ENCODE measurements at places on chromosomes 12 and 14.

GRCh38 chr14:64955297-64955696 is 12.8 kb upstream of the GPX2 start:
- DNase-seq, result no peak

GRCh38 chr12:3202734-3203446 is 125.7 kb downstream of the TSPAN9 start:
- DNase-seq, result peak; percentile 82

DNA sequence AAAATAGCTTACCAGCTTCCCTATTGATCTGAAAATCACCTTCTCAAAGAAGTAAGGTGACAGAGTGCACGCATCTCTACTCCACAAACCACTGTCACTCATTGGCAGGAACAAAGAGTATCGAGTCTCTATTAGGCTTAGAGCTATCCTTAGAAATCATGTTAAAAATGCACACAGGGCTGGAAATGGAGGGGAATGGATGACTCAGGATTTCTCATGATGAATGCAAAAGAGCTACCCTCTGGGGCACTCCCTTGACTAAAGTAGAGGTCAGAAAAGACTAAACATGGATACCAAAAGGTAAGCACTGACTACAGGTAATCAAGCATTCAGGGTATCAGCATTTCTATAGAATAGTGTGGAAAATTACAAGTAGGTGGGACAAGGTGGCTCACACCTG is 96.1 kb upstream of the ANO4 start:
- DNase-seq, result no peak

- no peak for DNase-seq
Observed at GRCh38 chr14:87457720-87458119, 535.3 kb downstream of the GALC start.

DNA sequence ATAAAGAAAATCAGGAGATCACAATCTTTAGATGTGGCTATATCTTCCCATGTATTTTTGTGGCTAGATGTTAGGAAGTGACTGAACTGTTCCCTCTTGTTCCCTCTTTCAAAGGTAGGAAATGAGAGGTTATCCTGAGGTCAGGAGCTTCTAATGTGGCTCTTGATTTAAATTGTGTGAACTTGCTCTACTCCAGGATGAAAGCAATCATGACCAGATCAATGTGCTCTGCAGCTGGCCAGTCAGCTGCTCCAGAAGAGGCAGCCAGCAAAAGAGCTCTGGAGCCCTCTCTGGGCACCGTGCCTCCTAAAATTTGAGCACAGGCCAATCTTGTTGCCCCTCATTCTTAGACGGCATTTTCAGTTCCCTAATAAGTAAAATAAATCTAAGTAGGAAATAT is 32.0 kb downstream of the CDK17 start:
- no peak for DNase-seq

GRCh38 chr12:125443341-125443740 is 378.1 kb downstream of the AACS start:
- no peak for DNase-seq

DNA sequence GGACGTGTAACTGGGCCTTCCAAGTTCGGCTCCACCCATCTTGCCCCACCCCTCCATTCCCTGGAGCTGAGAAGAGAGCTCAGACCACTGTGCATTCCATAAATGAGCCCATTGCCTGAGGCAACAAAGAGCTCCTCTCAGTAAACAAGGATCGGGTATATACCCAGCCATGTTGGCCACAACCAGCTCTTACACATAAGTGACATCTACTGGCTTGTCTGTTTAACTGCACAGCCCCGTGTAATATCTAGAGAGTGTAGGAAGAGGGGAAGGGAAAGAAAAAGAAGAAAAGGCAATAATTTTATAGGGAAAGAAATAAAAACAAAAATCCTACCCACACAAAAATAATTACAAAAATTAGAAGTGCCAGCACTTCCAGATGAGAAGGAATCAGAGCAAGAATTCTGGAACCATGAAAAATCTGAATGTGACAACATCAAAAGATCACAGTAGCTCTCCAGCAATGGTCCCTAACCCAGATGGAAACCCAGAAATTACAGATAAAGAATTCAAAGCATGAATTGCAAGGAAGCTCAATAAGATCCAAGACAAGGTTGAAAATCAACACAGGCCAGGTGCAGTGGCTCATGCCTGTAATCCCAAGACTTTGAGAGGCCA is 308.1 kb downstream of the RPAP3 start:
- DNase-seq, result peak; percentile 64

GRCh38 chr14:54697001-54697400 is 130.1 kb downstream of the SAMD4A start:
- DNase-seq, result no peak

- DNase-seq, result no peak
Observed at GRCh38 chr14:89007906-89008305, 183.5 kb downstream of the TTC8 start.

GRCh38 chr14:49999146-49999761 is 106.4 kb downstream of the ARF6 start:
- DNase-seq, result peak; percentile 88

- peak; percentile 71 for DNase-seq
Observed at GRCh38 chr14:50667996-50668825, at the start of gene SAV1. SAV1 (minus strand) TSS chr14:50668306; CDS start chr14:50667967, 339 bp downstream.

DNA sequence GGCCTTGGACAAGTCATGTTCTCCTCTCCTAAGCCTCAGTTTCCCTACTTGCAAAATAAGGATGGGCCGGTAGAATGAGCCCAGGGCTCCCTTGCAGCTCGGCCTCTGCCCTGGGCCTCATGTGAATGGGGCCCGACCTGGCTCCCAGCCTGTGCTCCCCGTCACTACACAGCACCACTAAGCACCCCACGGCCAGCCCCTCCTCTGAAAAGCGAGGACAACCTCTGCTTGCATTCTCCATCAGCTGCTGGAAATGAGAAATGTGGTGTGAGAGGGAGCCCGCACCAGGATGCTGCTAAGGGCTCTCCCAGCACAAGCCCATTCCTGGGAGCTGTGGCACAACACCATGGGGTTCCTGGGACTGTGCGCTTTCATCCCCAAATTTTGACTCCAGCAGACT is 10.2 kb downstream of the SLC25A47 start:
- no peak for DNase-seq

DNA sequence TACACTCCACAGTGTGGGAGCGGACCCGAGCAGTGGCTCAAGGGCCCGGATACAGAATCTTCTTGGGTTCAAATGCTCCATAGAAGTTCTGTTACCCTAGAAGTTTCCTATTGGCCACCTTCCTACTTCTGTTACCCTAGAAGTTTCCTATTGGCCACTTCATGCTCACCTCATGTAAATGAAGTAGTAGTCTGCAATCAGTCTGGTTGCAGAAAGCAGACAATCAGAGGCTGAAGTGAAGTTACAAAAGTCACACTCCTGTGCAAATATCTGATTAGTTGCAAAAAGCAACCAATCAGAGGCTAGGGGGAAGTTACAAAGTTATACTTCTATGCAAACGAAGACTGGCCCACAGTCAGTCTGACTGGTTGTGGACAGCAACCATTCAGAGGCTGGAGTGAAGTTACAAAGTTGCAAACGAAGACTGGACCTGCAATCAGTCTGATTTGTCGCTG is 77.8 kb upstream of the CPNE8 start:
- no peak for DNase-seq

GRCh38 chr14:85159726-85160125 is 370.2 kb upstream of the FLRT2 start:
- DNase-seq, result no peak

DNA sequence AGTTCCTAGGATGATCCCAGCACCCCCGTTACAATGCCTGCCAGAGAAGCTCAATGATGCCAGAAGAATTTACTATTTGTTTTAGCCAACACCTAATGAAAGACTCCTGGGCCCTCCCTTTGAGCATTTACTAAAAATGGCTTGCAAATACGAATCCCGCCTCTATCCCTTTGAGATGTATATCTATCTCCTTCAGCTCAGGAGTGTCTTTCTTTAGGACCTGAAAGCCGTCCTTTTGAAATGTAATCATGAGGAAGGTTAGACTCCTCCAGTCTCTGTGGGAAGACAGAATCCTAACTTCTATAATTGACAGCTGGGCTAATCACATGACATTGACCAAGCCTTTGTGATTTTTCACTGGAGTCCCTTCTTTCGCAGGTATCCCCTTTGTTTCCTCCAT is 19.2 kb upstream of the DYNC1H1 start:
- DNase-seq, result no peak

DNA sequence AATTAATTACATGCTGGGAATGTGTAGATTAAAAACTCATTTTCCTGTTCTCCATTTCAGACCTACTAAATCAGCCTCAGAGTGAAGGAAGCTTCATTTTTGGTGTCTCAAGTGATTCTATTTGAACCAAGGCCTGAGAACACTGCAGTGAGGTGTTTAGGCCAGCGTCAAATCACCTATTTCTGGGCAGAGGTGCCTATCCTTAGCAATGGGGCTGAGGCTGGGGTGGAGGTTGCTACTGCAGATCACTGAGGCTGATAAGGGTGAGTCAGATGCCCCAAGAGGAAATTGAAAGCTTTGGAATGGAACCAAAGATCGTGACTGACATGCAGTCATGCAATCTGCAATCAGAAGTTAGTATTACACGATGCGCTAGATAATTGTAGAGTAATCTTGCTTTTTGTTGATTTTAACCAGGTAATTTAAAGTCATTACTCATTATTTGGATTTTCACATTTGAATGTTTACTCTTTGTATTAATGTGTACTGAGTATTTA is 4.4 kb downstream of the TXNRD1 start:
- DNase-seq, result peak; percentile 81

DNA sequence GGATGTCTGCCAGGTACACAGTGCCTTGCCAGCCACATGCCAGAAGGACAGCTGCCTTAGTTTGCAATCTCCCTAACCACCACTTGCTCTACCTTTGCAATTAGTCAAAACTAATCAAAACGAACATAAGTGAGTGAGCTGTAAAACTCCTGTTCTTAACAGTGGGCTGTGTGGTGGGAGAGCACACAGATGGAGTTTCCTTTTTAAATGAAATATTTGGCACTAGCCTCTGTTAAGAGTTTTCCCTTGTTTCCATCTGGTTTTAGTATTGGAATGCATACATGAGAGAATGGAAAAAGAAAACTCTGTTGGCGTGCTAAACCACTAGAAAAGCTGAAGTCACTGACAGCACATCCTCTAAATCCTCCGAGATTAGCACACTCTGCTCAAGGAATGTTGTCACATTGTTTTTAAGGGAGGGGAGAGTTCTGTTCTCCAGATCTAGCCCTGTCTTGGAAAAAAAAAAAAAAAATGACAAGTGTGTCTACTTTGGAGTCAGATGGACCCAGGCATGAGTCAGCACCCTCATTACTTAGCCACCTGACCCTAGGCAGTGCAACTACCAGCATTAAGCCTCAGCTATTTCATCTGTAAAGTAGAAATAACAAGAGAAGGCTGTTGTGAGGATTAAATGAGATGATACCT is 83.9 kb downstream of the STXBP6 start:
- no peak for DNase-seq

- peak; percentile 38 for DNase-seq
Observed at GRCh38 chr12:63276537-63277365, 125.8 kb upstream of the AVPR1A start.

- DNase-seq, result no peak
Observed at GRCh38 chr14:75653563-75653962, 7.1 kb downstream of the ERG28 start.

GRCh38 chr12:11696084-11696483 is 46.6 kb downstream of the ETV6 start:
- no peak for DNase-seq

DNA sequence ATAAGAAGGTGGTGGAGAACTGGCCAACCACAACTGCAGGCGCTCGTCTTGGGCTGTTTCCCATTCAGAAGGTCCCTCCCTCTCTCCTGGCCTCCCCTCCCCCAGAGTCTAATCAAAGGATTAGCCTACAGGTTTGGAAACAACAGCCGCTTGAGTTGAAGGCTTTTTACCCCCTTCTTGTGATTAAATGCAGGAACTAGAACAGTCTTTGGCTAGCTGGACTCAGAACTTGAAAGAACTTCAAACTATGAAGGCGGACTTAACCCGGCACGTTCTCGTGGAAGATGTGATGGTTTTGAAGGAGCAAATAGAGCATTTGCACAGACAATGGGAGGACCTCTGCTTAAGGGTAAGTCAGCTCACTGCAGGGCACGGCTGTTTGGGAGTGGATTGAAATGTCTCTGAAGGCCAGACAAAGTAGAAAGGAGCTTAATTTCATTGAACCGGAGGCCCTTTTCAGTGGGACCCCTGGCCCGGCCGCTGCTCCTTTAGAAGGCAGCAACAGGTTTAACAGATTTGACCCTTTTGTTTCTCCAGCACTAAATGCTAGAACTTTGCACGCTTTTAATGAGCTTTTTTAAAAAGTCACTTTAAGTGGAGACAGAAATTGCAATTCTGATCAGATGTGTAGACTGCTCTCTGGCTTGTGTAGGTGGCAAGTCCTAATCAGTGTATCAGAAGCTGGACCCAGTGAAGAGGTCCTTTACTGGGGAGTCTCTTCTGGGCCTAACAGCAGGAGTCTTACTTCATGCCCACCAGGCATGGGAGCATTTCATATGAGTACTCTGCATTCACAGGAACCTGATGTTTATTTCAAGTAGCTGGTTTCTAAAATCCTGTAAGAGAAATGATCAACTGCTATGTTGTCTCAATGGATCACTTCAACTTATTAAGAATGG is 107.7 kb downstream of the ESR2 start:
- no peak for DNase-seq

- peak; percentile 33 for DNase-seq
Observed at GRCh38 chr12:131074221-131075083, 120.7 kb downstream of the ADGRD1 start.

GRCh38 chr12:108699955-108700563 is 31.3 kb downstream of the CORO1C start:
- DNase-seq, result no peak

- no peak for DNase-seq
Observed at GRCh38 chr14:99654235-99654985, 9.5 kb downstream of the HHIPL1 start.

GRCh38 chr12:64412459-64412858 is 8.3 kb downstream of the XPOT start:
- DNase-seq, result no peak

DNA sequence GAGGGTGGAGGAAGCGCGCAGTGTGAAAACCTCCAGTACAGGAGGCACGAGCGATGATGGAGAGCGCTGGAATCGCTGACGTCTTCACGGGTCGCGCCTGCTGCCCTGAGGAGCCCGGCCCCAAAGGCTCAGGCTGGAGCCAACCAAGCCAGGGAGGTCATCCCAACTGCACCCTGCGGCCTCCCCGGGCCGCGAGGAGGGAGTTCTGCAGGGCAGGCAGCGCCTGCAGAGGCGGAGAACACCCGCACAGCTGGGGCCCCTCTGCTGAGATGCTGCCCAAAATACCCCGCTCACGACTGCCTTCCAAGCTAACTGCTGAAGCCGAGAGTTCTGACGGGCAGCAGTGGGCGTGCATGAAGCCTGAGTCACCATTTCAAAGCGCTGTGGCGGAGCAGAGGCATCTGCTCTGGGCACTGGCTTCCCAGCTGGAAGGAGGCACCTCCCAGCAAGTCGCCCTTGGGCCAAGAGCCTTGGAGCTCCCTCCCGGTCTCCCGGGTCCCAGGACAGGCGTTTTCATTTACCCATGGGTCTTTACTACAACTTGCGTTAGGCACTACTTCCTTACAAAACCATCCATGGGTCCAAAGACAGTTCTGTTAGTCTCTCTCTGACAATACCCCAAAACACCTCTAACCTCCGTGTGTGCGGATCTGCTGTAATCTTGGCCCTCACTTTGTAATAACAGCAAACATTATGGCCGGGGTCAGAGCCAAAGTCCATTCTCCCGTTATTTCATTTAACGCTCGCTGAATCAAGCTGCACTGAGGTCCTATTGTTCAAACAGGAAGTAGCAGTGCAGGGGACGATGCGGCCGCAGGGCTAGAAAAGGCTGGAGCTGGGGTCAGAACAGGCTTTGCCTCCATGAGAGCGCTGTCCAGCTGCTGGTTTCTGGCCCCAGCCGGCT is 60.1 kb upstream of the RIMBP2 start:
- DNase-seq, result peak; percentile 89
